Pancreas (tissue), 10 donors: ENCODE measurements at places on chromosomes 13 and 19. TPM values are rescaled to one million over a fixed set of nuclear protein-coding genes. Genes with fewer than 3 reads are reported as not detected.

- no peaks in the 10 kb centered on the region for H3K27me3 ChIP-seq
- H3K27ac ChIP-seq: peak overlapping the region; percentile 96
- no peak for DNase-seq
- H3K4me1 ChIP-seq: peaks cover 6% of the 10 kb centered on the region
- no peaks in the 10 kb centered on the region for H3K36me3 ChIP-seq
- H3K4me3 ChIP-seq: peak overlapping the region; percentile 85
These were observed 859 bp downstream of the ZNF433 start for GRCh38 chr19:12034620-12035019.

DNA sequence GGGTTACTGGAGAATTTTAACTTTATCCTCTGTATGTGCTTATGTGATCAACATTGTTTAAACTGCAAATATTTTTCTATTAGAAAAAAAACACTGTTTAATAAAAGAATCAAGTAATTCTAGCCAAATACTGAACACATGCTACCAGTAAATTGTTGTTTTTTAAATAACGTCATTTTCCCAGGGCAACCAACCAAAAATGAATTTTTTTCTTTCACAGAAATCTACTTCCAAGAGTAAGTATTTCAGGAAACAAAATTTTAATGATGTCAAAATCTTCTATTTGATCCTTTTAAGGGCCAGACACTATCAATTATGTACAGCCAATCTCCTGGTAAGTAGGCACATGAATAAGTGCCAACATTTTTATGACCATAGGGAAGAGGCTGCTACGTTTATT lies 57.1 kb downstream of the TUBGCP3 start:
- H3K4me3 ChIP-seq: no peak overlapping the region
- peaks cover 5% of the 10 kb centered on the region for H3K36me3 ChIP-seq
- no peaks in the 10 kb centered on the region for H3K4me1 ChIP-seq
- H3K27ac ChIP-seq: no peak overlapping the region
- DNase-seq: no peak
- no peaks in the 10 kb centered on the region for H3K27me3 ChIP-seq

DNA sequence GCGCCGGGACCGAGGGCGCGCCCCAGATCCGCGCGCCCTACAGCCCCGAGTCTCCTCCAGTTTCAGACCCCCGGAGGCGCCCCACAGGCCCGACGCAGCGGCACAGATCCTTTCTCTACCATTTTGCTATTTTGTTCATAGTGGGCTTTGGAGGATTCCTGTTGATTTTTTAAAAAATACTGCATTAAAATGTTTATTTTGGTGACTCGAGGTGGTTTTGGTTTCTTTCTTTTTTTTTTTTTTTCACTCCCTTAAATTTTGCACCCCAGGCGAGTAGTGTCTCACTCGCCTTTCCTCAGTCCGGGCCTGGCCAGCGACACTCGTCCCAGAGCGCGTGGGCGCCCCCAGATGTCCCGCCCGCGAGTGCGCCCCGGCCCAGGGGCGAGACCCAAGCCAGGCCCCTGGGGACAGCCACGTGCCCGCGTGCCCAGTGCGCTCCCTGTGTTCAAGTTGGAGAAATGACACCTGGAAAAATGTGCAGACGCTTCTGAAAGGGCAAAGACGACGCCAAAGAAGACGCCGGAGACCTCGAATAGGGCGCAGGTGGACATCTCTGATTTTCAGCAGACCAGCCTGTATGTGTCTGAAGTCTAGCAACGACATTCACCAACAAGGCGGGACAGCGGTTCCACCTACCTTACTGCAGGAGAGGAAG lies 471 bp upstream of the INSR start:
- no peaks in the 10 kb centered on the region for H3K36me3 ChIP-seq
- peak; percentile 83 for DNase-seq
- peak overlapping the region; percentile 98 for H3K27ac ChIP-seq

DNA sequence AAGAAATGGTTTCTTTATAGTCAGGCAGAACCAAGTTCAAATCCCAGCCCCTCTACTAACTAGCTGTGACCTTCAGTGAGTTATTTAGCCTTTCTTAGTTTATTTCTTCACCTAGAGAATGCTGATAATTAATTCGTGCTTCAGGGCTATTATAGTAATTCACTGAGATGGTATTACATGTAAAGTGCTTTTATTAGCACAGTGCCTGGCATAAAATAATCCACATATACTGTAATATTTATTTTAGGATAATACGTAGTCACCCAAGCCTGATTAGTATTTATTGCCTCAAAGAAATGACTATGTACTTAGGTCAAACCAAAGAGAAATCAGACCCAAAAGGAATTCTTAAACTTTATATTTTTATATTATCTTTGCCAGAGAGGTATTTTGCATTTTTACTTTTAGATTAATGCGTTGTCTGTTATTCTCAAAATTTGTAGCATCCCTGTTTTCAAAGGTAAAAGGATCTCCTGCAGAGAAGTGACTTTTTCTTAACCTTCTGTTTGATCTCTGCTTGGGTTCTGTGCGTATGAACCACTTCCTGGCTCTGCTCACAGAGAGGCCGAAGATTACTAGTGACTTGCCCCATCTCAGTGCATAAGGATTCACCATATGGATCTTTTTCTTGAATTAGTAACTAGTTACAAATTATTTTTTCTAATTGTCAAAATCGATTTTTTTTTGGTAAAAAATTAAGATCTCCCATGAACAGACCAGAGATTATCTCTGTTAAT lies 19.7 kb downstream of the UBAC2 start:
- no peak overlapping the region for H3K4me3 ChIP-seq
- peaks cover 16% of the 10 kb centered on the region for H3K4me1 ChIP-seq
- H3K36me3 ChIP-seq: no peaks in the 10 kb centered on the region
- no peak overlapping the region for H3K27ac ChIP-seq
- no peak for DNase-seq

Gene C5AR1
- total RNA-seq: 1.2 TPM

Gene ZNF560
- total RNA-seq: not detected
